ENCODE measurements at places on chromosomes 7 and 10. TPM values are rescaled to one million over a fixed set of nuclear protein-coding genes. Genes with fewer than 3 reads are reported as not detected.
A peak's percentile ranks its signal among the peaks of the same experiment; 100 is the strongest.

AS3MT gene
- 1.0 TPM for polyA plus RNA-seq

ZNF735 gene
- polyA plus RNA-seq = not detected

DNA sequence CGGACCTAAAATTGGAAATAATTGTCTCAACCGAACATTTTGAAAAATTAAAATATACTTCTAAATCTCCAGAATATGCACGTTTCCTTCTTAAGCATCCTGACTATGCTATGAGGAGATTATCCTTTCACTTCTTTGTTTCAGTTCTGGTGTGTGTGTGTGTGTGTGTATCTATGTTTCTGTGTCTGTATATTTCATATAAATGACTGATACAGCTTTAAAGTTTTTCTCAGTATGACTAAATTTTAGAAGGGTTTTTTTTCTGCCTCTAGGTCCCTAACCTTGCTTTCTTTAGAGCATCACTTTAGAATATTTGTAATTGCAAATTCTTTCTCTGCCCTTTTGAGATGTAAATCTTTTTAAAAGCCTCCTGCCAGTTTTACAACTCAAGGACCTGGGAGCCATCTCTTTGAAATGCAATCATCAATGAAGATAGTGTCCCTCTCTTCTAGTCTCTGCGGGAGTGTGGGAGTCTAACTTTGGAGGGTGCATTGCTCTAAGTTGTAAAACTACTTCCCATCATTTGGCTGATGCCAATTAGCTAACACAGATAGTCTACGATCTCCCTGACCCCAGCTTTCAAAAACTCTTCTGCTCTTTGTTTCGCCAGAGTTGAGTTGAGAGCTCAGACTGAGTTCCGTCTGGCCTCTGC is 782.0 kb upstream of the ZWINT start:
- no peaks in the 10 kb centered on the region for H3K27me3 ChIP-seq
- H3K4me3 ChIP-seq = no peak overlapping the region
- DNase-seq = no peak
- no peaks in the 10 kb centered on the region for H3K4me1 ChIP-seq
- H3K36me3 ChIP-seq = no peaks in the 10 kb centered on the region
- H3K27ac ChIP-seq = no peak overlapping the region

GRCh38 chr10:28561531-28561930 is 28.6 kb downstream of the WAC start:
- peaks cover 8% of the 10 kb centered on the region for H3K36me3 ChIP-seq
- H3K27me3 ChIP-seq = no peaks in the 10 kb centered on the region
- no peak for DNase-seq
- peaks cover 6% of the 10 kb centered on the region for H3K4me1 ChIP-seq

- H3K4me3 ChIP-seq = no peak overlapping the region
- DNase-seq = no peak
- H3K27me3 ChIP-seq = no peaks in the 10 kb centered on the region
- no peak overlapping the region for H3K27ac ChIP-seq
Observed at GRCh38 chr7:130091999-130092398, 21.7 kb downstream of the KLHDC10 start.

DNA sequence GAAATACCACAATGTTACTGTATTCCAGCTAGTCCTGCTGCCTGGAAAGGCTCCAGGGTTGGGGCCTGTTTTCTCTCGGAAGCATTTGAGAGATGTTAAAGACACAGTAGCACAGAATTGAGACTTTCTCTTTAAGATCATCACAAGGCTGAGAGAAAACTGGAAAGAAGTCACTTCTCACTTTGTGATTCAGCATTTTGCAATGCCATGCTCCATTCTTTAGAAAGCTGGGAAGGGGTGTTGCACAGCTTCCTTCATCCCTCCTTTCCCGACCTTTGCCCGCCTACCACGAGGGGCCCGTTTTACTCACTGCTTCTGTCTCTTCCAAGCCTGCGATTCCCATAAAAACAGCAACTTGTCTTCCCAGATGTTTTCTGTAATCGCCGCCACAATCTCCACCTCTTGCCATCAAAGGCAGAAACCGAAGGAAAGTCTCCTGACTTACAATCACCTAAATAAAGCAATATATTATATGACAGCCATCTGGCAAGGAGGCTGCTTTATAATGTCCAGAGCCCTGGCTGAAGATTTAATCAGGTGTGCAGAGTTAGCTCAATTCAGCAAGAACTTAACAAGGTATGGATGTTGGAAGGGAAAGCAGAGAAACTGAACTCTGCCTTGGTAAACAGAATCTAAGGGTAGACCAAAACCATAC is 18.9 kb downstream of the NOD1 start:
- no peak overlapping the region for H3K4me3 ChIP-seq
- peaks cover 12% of the 10 kb centered on the region for H3K36me3 ChIP-seq
- peak; percentile 79 for DNase-seq
- peak overlapping the region; percentile 56 for H3K27ac ChIP-seq
- no peaks in the 10 kb centered on the region for H3K27me3 ChIP-seq
- peaks cover 18% of the 10 kb centered on the region for H3K4me1 ChIP-seq

GRCh38 chr7:36151921-36152755 is 916 bp upstream of the EEPD1 start:
- H3K4me3 ChIP-seq = no peak overlapping the region
- H3K4me1 ChIP-seq = peaks cover 4% of the 10 kb centered on the region
- no peak overlapping the region for H3K27ac ChIP-seq
